Activated CD8-positive, alpha-beta memory T cell treated with anti-CD3 and anti-CD28 coated beads for 1 hour (primary cell): ENCODE measurements at places on chromosomes 12 and 14.

- DNase-seq: no peak
These were observed 31.5 kb downstream of the SPTB start for GRCh38 chr14:64848239-64848638.

GRCh38 chr12:41521872-41522379 lies 333.8 kb downstream of the PDZRN4 start:
- DNase-seq: no peak

GRCh38 chr12:29543036-29543435 lies 45.5 kb upstream of the OVCH1 start:
- DNase-seq: no peak

DNA sequence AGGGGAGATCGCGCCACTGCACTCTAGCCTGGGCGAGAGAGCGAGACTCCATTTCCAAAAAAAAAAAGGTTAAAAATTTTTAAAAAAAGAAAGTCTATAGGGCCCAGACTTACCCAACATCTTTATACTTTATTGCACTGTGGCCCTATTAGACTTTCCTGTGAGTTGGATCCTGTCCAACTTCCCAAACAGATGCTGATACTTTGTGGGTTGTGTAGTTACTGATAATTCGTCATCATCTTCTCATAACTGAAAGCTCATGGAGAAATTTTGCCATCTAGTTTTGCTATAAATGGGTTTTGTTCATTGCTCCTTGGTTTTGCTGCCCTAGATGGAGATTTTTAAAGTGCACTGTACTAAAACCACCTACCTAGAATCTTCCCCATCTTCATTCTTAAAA lies 31.1 kb downstream of the APOBEC1 start:
- DNase-seq: no peak

- DNase-seq: no peak
These were observed 36.1 kb downstream of the ZFP36L1 start for GRCh38 chr14:68756734-68757133.

GRCh38 chr12:5746036-5746908 lies 198.8 kb downstream of the ANO2 start:
- no peak for DNase-seq

DNA sequence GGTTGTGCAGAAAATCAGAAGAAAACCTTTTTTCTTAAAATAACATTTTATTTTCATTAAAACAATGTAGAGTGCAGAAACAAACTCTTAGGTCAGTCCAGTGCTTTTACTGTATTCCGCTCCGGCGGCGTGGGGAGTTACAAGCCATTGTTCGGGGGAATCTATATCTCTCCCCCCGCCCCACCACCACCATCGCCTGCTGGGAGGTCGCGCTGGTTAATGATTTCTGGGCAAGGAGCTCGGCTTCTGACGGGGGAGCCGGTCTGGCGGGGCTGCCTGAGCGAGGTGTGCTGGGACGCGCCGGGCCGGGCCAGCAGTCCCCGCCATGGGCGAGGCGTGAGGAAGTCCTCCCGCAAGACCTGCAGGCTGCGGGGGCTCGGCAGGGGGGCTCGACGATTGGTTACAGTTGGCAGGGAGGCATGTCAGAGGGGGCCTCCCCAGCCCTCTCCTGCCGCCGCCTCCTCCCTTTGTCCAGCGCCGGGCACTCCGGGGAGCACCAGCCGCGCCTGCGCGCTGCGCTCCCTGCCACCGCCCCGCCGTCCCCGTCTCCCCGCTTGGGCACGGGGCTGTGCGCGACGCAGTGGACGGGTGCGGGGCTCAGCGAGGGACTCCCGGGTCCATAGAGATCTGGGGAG lies 1.0 kb upstream of the DUSP6 start:
- DNase-seq: no peak

DNA sequence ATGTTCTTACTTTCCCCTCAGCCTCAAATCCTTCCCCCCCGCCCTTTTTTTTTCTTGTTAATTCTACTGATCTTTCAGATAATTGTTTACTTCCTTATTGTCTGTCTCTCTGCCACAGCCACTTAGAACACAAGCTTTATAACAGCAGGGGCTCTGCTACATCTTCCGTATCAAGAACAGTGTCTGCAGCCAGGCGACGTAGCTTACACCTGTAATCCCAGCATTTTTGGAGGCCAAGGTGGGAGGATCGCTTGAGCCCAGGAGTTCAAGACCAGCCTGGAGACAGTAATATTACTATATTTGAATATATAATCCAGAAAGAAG lies 5.4 kb downstream of the SOS2 start:
- DNase-seq: no peak

GRCh38 chr12:42255221-42255865 lies 17.3 kb upstream of the YAF2 start:
- DNase-seq: no peak

DNA sequence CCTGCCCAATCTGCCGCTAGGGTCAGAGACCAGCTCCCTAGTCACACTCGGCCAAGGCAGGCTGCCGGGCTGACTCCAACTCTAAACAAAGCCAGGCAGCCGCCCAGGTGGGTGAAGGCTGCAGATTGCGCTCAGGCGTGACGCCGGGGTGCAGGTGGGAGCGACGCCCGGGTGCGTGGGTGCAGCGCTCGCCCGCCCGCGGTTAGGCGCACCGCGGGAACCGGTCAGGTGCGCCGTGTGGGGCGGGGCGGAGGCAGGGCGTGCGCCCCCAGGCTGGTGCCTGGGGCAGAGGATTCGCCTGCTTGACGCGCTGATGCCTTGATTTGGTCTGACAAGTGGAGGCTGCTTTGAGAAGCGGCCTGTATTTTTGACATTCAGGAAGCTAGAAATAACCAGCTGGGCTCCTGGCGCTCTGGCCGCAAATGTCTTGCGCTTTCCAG lies 126.7 kb upstream of the HIF1A start:
- peak; percentile 33 for DNase-seq

DNA sequence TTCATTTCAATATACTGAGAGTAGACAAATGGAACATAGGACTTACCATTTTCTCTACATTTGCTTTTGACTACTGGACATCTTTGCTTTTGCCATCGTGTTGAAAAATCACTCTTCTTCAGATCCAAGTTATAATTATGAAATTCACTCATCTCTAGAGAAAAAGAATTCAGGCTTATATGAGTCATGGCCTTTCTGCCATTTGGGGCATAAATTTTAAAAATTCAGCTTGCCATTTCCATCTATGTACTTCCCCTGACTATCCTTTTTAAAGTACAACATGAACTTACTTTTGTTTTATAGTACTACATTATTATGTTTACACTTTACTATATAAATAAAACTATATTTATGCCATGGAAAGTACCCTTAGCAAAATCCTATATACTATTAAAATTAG lies 3.0 kb downstream of the KLRK1 start:
- no peak for DNase-seq

- no peak for DNase-seq
These were observed 1996.2 kb upstream of the FLRT2 start for GRCh38 chr14:83533734-83534133.

DNA sequence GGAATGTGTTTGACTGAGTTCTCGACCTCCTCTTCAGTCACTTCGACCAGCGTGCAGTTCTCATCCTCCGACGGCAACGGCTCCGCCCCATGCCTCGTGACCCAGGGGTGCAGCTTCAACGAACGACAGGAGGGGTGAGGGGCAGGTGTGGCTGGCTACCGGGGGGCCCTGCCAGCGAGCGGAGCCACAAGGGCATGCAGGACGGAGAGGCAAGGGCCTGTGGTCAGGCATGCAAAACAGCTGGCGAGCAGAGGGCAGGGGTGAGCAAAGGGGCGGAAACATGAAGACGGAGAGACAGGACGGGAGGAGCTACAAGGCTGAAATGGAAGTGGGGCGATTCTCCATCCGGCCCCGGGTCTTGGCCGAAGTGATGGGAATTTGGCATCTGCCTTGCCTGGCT lies 38.7 kb downstream of the P2RX4 start:
- DNase-seq: no peak

GRCh38 chr14:67133595-67134441 lies 55.4 kb upstream of the GARIN2 start:
- DNase-seq: no peak

- DNase-seq: no peak
These were observed 1.4 kb downstream of the SUSD6 start for GRCh38 chr14:69612783-69613130.

GRCh38 chr12:128685903-128686475 lies 137.8 kb downstream of the SLC15A4 start:
- DNase-seq: no peak

DNA sequence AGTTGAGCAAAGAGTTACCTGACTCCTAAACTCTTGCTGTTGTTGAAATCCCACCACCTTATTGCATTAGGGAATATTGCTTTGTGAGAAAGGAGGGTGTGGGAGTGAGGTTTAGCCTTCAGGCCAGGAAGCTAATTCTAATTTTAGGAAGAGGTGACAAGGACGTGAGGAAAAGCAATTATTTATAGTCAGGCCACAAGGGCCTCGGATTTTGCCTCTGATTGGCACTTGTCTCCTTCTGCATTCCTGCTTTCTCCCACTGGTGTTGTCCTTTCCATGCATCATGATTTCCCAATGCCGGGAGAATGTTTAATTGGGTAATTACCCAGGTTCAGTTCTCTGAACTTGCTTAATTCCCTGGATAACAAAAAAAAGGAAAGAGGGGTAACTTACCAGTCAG lies 37.9 kb upstream of the SLC38A2 start:
- no peak for DNase-seq

GRCh38 chr14:105378873-105379685 lies 19.3 kb upstream of the TEX22 start:
- no peak for DNase-seq

DNA sequence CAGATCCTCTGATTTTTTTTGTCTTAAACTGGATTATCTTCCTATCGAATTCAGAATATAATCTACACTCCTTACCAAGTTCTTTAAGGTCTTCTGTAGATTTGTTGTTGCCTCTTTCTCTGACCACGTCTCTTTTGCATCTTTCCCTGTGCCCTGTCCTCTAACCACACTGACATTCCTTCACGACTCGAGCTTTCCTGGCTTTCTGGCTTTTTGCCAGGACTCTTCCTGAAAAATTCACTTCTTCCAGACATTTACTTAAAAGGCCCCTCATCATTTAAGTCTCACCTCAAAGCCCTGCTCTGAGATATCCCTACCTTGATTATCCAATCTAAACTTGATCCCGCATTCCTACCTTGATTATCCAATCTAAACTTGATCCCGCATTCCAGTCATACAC lies 422.3 kb upstream of the DCN start:
- no peak for DNase-seq

DNA sequence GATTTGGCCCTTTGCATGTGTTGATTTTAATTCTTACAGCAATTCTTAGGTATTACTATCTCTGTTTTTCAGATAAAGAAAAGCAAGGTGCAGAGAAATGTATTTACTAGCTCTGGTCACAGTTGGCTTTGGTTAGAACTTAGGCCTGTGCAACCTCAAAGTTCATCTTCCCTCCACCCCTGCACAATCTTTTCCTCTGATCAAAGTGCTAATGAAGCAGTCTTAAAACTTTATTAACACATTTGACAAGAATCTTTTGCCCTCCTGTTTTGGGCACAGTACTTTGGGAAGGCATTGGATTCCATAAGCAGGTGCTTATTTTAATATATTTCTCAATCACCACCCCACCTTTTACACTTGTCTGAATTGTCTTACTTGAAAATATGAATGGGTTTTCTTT lies 2.7 kb downstream of the IRAK4 start:
- no peak for DNase-seq

DNA sequence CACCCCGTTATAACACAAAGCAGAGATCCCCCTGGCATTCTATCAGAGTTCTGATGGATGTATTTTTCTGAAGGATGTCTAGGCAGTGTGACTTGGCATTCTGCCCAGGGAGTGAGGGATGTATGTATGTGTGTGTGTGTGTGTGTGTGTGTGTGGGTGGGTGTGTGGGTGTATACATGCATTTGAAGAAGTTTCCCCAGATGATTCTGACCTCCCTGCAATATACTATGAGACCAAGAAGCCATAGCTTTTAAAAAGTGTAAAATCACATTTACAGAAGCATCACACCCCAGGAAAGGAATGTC lies 59.7 kb upstream of the NAP1L1 start:
- DNase-seq: no peak

DNA sequence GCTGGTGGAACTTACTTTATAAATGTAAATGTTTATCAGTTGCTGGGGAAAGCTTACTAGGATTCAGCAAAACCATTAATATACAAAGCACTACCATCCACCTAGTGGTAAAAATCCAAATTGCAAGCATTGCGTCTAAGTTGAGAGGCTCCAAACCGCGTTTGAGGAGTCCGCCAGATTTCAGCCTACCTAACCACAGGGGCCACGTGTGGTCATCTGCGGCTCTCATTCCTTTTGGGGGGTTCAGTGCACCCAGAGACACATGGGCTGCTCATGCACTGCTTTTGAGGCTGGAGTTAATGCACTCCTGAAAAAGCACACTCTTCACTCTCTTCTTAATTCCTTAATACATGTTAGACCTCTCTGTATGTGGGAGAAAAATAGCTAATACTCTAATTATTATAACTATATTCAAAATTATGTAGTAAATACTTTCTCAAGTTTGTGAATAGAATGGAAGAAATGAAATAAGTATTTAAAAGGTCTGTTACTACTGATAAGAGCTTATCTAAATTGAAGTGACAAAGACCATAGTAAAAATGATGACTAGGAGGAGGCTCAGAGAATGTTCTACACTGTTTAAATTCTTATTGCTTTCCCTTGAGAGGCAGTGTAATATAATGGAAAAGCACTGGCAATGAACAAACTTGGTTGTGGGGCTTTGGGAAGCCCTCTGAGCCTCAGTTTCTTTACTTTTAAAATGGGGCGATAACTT lies 41.4 kb upstream of the MANSC4 start:
- no peak for DNase-seq

- no peak for DNase-seq
These were observed 291.1 kb downstream of the DIO2 start for GRCh38 chr14:79920180-79920692.

- no peak for DNase-seq
These were observed 32.8 kb downstream of the YEATS4 start for GRCh38 chr12:69392179-69392928.

DNA sequence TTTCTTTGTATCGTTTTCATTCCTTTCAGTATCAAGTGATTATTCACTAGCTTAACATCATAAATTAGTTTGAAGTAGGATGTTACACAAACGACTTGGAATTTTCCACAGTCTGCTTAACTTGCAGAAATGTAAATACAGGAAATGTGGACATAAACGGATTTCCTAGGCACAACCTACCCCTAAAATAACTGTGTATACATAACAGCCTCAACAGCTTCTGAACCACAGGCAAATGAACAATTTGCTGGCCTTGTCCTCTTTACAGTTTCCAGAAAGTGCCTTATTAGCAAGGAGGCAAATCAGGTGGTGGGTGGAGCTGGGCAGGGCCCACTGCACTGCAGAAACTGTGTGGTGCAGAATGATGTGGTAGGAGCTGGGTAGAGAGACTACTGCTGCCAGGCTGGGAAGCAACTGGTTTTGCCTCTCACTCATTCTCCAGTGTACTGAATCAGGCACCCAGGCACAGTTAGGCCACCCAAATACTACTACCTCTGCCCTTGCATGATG lies 14.1 kb downstream of the DRAM1 start:
- DNase-seq: no peak

DNA sequence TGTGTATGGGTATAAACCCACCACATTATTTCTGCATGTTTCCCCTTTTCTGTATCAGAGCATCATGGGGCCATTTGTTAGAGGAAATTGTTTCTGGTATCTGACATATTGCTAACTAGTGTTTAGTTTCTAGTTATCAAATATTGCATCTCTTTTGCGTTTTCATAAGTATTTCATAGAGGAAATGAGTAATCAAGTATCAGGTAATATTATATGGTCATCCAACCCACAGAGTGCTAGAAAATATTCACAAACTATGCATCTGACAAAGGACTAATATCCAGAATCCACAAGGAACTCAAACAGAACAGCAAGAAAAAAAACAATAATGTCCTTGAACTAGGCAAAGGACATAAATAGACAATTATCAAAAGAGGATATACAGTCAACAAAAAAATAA lies 258.9 kb upstream of the LRIG3 start:
- DNase-seq: no peak
